Activated CD4-positive, alpha-beta T cell treated with anti-CD3 and anti-CD28 coated beads, Interleukin-2, Interleukin-6, amounts not matched to agents 100 ng/mL and 50 ng/mL, durations not matched to agents 16 hours and 8 hours (primary cell): ENCODE measurements at places on chromosomes 6 and 20.

DNA sequence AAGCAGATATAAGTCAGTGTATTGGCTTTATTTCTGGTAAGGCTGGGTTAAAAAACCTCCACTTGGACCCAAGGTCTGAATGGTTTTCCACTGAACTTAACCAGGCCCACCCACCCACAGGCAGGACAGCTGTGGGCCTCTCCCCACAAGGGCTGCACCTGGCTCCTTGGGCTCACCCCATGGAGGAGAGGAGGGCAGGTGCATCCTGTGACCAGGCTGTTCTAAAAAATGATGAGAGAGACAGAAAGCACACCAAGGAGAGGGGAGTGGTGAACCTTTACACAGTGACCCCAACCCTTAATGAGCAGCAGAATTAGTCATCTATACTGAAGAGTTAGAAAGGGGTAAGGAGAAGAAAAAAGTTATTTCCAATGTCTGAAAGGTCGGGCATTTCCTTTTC is 34.5 kb upstream of the DUSP22 start:
- no peak for DNase-seq

DNA sequence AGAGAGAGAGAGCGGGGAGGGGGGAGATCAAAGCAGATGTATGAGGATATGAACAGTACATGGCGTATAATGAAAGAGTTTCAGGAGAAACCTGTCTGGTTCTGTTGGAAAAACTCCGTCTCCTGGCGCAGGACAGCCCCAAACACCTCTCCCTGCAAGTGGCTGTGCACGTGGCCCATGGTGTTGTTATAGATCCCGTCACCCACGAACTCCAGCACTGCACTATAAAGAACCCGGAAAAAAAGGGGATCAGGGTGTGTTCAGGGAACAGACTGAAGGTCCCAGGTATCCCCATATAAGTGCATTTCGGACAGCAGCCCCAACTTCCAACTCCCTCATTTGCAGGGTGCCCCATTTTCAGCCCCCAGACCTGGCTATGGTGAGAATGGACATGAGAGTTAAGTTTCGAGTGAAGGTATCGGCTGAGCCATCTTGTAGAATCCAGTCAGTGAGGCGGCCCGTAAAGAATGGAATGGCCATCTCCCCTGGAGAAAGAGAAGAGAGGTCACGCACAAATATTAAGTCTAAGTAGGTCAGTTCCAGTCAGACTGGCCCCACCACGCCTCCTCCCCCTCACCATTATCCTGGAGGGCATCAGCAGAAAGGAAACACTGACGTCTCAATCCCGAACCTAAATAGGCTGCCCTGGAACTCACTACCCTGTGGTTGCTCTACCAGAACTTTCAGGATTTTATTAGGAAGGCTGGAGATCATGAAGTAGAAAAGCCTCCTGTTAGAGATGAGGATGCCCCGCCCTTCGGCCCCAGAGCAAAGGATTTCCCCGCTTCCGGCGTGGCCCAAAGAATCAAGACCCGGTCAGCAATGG is 1.3 kb downstream of the TAP1 start:
- DNase-seq, result peak; percentile 61

- no peak for DNase-seq
Observed at GRCh38 chr6:29941471-29941870, 861 bp upstream of the HLA-A start.

DNA sequence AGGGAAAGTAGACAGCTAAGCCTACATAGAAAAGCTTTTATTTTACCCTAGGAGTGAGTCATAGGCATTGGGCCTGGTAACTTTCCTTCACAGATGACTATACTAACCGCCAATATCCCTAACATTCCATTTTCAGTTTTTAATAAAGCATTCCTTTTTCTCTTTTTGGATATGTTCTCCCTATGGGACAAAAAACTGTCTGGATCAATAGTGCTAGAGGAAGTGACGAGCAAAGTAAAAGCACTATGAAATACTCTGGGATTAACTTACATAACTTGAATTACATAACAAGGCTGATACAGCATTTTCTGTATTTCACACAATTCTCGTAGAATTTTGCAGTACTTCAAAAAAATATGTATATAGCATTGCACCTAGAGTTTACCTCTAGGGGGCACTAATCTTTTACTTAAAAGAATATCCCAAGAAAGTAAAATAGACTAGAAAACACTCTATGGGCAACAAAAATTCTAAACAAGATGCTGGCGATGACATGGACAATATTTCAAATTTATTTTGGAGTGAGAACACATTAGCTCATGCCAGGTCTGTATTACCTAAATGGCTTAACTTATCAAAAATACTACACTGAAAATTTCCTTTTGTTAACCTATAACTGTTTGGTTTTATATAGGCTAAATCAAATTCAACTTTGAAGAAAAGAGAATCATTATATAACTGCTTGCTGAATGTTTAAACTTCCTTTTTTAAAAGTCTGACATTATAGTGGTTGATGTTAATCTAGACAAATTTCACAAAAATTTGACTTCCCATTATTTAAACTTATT is 66.3 kb upstream of the DST start:
- peak; percentile 32 for DNase-seq

- DNase-seq, result no peak
Observed at GRCh38 chr6:117072134-117072533, 193.2 kb upstream of the VGLL2 start.
